Fibroblast of skin of right quadriceps (primary cell): ENCODE measurements at places on chromosomes 3 and 15.

DNA sequence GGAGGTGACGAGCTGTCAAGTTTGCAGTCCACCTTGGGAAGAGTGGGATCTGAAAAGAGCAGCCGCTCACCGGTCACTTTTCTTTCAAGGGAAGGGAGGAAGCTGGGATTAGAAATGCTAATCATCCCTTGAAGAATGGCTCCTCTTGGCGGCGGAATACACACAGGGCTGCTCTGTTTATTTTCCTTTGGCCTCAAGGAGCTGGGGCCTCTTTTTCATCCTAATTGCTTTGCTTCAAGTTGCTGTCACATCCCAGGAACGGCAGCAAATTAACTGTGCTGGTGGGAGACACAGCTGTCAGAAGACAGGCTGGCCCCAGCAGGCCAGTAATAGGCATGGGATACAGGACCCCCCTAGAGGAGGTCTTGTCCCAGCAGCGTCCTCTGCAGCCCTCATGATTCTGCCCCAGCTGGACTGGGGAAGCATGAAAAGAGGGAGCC, 6.7 kb downstream of the KBTBD13 start:
- peak; percentile 16 for DNase-seq

- DNase-seq, result peak; percentile 8
Measured at GRCh38 chr15:91926908-91927270, 73.4 kb downstream of the SLCO3A1 start.

DNA sequence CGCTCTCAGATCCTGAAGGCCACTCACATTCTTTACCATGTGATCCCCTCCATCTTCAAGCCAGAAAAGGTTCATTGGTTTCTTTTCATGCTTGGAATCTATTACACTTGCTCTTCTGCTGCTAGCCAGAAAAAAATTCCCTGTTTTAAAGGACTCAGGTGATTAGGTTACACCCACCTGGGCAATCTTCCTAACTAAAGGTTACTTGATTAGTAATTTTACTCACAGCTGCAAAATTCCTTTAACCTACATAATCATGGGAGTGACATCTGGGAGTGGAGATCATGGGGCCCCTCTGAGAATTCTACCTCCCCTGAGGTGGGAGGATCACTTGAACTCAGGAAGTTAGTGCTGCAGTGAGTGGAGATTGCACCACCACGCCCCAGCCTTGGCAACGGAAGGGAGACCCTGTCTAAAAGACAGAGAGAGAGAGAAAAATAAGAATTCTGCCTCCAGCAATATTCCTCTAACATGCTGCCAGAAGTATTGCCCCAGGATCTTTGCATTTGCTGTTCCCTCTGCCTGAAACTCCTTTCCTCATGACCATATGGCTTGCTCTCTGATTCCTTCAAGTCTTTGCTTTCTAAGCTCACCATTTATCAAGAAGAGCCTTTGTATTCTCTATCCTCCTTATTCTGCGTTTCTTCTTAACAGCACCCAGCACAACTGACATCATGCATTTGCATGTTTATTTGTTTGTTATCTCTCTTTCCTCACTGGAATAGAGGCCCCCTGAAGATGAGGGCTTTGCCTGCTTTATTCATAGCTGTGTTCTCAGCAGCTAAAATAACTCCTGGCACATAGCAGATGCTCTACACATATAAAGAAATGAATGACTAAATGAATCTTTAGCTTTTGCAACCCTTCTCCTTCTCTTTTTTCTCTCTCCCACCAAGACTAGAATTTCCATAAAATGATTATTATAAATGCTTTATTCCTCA, 68.2 kb downstream of the EDEM1 start:
- no peak for DNase-seq

DNA sequence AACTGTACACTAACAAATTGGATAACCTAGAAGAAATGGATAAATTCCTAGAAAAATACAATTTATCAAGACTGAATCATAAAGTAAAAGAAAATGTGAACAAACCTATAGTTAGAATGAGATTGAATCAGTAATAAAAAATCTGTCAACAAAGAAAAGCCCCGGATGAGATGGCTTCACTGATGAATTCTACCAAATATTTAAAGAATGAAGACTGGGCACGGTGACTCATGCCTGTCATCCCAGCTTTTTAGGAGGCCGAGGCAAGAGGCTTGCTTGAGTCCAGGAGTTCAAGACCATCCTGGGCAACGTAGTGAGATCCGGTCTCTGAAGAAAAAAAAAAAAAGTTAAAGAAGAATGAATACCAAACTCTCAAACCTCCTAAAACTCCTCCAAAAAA, 17.7 kb upstream of the AP4E1 start:
- DNase-seq, result peak; percentile 33

DNA sequence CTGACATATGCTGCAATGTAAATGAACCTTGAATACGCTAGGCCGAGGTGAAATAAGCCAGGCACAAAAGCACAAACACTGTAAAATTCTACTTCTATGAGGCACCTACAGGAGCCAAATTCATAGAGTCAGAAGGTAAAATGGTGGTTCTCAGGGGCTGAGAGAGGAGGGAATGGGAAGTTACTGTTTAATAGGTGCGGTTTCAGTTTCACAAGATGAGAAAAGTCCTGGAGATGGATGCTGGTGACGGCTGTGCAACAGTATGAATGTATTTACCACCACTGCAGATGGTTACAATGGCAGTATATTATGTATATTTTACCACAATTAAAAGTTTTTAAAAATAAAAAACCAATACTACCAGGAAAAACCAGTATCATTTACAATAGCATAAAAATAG, 4.0 kb downstream of the TNK2 start:
- DNase-seq, result no peak
